Spinal cord (tissue), 10 donors: ENCODE measurements at places on chromosomes 1 and 21.

DNA sequence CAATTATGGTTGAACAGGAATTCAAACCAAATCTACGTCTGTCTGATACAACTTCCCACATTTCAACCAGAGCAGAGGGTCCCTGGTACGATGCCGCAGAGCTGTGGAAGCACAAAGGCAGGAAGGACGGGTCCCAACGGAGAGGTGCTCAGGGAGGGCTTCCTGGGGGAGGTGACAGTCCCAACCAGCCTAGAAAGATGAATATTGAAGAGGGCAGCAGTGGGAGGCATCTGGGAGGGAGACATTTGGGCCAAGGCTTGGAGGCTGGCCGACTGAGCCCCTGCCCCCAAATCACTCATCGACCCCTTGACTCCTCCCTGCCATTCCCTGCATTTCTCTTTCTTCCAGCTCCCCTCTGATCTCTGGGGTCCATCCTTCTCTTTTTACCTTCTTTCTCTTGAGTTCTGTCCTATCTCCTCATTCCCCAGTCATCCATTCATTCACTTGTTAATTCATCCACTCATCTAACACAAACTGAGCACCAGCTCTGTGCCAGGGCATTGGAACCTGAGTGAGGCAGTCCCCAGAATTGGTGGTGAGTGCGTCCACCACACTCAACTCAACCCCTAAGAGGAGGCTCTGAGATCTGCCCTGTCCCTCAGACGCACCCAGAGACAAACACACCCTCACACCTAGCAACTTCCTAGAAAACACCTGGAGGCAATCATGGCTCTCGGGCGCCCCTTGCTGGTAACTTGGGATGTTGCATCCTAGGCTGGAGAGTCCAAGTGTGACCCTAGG lies 13.2 kb upstream of the CELA3B start:
- DNase-seq: peak; percentile 61

- no peak for DNase-seq
These were observed 292.1 kb downstream of the TM2D1 start for GRCh38 chr1:61432616-61433388.

DNA sequence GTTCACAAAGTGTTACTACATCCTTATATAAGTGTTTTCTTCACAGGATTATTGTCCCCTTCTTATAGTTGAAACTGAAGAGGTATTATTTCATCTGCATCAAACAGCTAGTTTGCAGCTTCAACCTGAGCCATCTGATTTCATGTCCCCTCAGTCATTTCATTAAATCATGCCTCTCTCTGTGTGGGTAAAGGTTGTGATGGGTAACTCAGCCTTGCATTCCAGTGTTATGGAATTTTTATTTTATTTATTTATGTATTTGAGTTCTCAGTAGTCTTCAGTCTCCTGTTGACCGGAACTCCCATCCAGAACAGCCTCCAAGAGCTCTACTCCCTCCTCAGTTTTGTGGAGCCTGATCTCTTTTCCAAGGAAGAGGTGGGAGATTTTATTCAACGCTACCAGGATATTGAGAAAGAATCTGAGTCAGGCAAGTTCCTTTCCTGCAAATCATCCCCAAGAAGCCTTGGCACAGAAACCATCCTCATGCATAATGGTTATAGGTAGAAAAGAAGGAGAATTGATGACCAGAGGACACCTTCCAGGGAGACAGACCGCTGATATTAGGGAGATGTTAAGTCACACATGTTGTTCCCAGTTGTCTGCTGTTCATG lies 21.8 kb downstream of the CHD1L start:
- DNase-seq: no peak

- DNase-seq: no peak
These were observed 11.2 kb upstream of the LEPR start for GRCh38 chr1:65409314-65409713.

GRCh38 chr1:115052454-115053083 lies 22.9 kb downstream of the TSHB start:
- DNase-seq: peak; percentile 31

- DNase-seq: no peak
These were observed 1095.0 kb upstream of the B3GALT2 start for GRCh38 chr1:194281376-194281775.

GRCh38 chr1:30824736-30825429 lies 67.3 kb upstream of the LAPTM5 start:
- DNase-seq: no peak

GRCh38 chr1:180182643-180183311 lies 28.1 kb downstream of the QSOX1 start:
- DNase-seq: no peak

GRCh38 chr21:41199123-41199522 lies 31.2 kb downstream of the BACE2 start:
- DNase-seq: no peak

DNA sequence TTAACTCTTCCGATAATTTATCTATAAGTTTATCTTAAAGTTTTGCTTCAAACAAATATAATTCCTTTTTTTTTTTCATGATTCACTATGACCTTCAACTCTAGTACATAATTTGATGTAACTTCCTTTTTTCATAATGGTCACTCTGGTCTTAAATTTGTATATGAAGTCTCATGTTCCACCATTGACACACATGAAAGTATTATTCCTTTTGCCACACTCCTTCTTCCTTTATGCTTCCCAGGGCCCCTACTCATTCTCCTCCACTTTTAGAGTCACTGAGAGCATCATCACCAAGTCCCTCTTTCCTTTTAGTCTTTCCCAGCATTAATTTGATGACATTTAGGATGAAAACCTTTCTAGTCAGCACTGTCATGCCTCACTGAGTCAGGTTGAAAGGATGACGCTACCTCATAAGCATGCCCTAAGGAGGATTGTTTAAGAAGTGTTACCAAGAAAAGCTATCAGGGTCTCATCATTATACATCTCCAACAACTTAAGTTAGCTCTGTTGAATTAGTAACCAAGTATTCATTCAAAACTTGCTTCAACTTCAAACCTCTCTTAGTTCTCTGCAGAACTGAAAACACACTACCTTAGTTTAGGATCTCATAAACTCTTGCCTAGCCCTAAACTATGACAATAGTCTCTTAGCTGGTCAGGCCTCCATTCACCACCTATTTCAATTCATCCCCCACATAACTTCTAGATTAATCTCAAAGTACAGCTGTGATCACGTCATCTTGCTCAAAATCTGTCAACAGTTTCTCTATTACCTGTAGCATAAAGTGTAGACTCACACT lies 14.5 kb downstream of the AUNIP start:
- DNase-seq: no peak

GRCh38 chr1:14915356-14916054 lies 238.0 kb upstream of the TMEM51 start:
- no peak for DNase-seq

GRCh38 chr1:24702511-24703293 lies 42.5 kb upstream of the CLIC4 start:
- DNase-seq: no peak

GRCh38 chr1:157968946-157969345 lies 24.5 kb upstream of the KIRREL1 start:
- peak; percentile 40 for DNase-seq

DNA sequence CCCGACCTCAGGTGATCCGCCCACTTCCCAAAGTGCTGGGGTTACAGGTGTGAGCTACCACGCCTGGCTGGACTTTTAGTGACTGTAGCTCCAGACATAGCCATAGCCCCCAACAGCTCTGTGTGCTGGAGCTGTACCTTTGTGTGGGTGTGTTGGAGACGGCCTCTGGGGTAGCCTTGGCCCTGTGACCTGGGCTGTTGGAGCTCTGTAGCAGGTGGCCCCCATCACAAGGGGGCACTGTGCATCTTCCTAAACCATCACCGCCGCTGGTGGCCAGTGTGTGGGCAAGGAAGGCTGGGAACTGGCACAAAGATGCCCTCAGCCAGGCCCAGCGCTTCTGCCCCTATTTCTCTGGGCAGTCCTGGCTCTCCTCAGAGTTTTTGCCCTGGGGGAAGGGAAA lies 38.4 kb upstream of the FOXO6 start:
- DNase-seq: no peak

- DNase-seq: no peak
These were observed 52.9 kb downstream of the DEGS1 start for GRCh38 chr1:224235813-224236493.
